ENCODE measurements at places on chromosomes 11 and 22.

DNA sequence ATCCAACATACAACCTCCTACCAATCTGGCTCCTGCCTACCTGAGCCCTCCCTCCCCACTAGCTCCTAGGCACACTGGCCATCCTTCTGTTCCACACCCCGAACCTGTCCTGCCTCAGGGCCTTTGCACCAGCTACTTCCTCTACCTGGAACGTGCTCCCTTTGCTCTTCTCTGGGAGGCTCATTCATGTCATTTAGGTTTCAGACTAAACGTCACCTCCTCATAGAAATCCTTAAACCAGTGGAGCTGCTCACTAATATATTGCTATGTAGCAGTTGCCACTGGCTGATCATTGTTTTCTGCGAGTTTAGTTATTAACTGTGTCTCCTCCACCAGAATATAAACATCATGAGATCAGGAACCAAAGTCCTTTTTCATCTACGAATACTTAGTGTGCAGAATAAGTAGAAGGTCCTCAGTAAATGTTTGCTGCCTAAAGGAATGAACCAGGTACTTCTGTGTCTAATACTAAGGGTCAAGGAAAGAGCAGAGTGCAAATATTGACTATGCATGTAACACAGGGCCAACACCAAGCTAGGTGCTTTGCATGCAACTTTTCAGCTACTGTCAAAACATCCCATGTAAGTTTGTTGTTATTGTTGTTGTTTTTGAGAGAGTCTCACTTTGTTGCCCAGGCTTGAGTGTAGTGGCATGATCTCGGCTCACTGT is 277.6 kb upstream of the SYN3 start:
- DNase-seq, result no peak

DNA sequence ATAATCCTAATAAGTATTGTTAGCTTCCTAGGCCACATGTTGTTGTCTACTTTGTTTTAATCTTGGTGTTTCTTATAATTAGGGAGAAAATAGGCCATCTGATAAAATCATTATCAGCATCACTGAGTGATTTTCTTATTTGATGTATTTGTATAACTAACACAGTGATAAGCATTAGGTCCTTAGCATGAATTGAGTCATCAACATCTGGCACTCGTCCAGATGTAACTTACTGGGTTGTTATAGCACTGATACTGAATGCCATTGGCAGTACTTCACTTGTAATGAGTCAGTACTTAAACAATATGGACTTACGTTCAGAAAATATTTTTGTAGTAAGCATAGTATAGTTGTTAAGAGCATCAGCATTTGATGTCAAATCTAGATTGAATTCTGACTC is 16.2 kb downstream of the API5 start:
- no peak for DNase-seq

DNA sequence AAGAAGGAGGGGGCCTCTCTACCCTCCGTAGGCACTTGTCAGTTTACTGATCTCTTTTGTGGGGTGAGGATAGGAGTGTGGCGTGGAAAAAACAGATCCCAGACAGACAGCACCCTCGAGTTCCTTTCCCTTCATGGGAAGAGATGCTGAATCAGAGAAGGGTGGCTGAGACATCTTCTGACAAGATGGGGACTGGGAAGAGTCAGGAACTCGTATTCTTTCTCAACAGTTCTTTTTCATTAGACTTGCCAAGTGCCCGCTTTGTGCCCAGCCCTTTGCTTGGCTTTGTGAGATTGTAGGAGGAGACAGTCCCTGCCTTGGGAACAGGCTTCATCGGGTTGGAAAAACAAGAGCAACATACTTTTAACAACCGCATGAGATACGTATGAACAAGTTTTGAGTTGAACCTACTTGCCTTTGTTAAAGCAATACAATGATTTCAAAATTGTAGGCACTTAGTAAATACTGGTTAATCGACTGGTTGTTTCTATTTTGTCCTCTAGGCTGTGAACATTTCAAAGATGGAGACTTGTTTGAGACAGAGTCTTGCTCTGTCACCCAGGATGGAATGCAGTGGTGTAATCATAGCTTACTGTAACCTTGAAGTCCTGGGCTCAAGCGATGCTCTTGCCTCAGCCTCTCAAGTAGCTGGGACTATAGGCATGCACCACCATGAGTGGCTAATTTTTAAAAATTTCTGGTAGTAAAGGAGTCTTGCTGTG is 1.1 kb downstream of the RRM1 start:
- peak; percentile 45 for DNase-seq

- DNase-seq, result no peak
Observed at GRCh38 chr11:132864811-132865576, 667.3 kb downstream of the OPCML start.

- DNase-seq, result no peak
Observed at GRCh38 chr11:8352876-8353505, 89.3 kb upstream of the LMO1 start.

- DNase-seq, result no peak
Observed at GRCh38 chr11:116364348-116364747, 408.4 kb downstream of the BUD13 start.

GRCh38 chr22:37281646-37282384 is 493 bp upstream of the CYTH4 start:
- no peak for DNase-seq

DNA sequence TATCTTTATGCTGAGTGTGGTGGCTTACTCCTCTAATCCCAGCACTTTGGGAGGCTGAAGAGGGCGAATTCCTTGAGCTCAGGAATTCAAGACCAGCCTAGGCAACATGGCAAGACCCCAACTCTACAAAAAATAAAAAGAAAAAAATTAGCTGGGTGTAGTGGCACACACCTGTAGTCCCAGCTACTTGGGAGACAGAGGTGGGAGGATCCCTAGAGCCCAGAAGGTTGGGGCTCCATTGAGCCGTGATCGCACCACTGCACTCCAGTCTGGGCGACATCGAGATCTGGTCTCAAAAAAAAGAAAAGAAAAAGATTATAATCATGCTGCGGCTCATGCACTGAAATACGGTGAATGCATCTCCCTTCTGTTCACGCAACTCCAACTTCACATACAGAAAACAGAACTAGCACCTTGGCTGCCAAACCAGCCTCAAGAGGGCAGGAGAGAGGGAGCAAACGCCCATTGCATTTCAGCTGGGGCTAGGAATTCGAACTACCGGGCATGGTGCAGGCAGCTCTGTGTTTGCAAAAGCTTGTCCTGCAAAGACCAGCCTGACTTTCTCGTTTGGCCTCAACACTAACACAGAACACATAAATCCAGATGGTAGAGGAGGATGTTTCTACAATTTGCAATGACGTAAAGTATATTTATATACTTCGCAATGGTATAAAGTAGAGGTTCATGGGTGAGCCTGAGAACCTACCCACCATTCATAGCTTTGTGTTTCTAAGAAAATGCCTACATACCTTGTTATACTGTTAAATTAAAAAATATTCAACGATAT is 6.3 kb upstream of the SYNGR1 start:
- peak; percentile 53 for DNase-seq

GRCh38 chr11:101321222-101321621 is 191.6 kb upstream of the PGR start:
- no peak for DNase-seq

- no peak for DNase-seq
Observed at GRCh38 chr22:28246397-28246796, 327.3 kb upstream of the PITPNB start.

DNA sequence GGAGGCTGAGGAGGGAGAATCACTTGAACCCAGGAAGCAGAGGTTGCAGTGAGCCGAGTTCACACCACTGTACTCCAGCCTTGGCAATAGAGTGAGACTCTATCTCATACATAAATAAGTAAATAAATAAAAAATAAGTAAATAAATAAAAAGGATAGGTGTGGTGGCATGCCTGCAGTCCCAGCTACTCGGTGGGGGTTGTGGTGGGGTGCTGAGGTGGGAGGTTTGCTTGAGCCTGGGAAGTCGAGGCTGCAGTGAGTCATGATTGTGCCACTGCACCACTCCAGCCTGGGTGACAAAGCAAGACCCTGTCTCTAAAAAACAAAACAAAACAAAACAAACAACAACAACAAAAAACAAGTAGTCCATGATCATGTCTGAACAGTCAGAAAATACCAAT is 3.1 kb downstream of the LARGE2 start:
- DNase-seq, result no peak

DNA sequence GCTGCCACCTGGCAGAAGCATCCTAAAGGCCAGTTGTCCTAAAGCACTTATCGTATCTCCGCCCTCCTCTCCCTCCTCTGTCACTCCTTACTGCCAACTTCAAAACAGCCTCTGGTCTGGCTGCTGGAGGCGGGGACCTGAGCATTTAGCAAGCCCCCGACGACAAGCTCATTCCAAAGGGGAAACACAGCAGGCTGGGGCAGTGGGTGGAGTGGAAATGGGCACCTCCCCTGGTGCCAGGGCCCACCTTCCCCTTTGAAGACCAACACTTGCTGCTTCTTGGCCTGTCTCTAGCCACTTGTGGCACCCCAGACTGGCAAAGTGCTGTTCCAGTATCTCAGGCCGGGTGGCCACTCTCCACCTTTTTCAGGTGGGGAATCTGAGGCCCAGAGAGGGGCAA is 3.6 kb downstream of the MAP3K11 start:
- DNase-seq, result no peak

DNA sequence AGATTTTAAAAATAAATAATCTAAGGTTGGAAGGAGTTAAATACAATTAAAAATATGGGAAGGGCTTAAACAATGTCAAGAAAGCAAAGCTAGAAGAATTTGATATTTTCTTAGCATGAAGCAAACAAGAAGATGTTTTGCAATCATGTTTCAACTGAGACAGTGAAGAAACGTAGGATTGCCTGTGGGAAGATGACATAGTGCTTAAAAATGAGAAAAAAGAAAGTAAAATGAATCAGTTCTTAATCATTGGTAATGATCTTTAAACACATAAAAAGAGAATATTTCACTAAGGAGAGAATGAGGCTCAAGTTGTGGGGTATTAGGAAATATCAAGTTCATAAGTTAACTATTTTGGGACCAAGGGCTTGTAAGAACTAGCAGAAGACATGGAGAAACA is 855.0 kb downstream of the METTL15 start:
- DNase-seq, result no peak

- peak; percentile 66 for DNase-seq
Observed at GRCh38 chr11:128522943-128523518, 64.3 kb downstream of the ETS1 start.

DNA sequence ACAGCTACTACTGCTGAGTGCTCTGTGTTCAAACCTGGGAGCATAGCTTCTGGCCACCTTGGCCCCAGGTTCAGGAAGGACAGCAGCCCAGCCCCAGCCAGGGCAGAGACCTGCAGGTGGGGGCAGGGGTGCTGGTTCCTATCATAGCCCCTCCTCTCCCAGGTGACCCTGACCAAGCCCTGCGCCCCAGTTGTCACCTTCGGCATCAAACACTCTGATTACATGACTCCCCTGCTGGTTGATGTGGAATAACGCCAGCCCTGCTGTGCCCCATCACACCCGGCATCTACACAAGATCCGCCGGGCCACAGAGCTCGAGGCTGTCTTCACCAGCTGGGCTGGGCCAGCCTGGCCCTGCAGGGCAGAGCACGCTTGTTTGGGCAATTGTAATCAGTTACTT is 6.9 kb downstream of the SCGB1C1 start:
- no peak for DNase-seq

DNA sequence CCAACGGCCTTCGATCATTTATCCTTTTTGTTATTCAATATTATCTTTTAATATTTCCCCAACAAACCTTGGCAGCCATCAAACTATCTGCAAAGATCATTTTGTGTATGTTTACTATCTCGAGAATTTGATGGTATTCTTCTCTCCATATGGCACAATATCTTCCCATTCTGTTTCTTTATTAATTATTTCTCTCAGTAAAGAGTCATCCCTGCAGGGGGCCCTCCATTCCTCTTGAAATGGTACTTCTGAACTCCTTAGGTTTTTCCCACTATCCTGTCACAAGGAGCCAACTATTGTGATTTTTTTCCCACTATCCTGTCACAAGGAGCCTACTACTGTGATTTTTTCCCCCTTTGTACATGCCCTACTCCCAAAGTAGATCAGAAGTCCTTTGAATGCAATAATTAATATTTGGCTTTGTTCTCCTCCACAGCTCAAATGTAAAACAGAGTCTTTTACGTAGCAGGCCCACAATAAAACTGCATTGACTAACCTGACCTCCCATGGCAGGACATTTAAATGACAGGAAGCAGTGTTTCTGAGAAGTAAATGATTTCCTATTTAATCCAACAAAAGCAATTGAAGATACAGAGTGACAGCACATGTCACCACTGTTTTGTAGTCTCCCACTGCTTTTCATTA is 43.3 kb downstream of the PDGFD start:
- DNase-seq, result no peak

DNA sequence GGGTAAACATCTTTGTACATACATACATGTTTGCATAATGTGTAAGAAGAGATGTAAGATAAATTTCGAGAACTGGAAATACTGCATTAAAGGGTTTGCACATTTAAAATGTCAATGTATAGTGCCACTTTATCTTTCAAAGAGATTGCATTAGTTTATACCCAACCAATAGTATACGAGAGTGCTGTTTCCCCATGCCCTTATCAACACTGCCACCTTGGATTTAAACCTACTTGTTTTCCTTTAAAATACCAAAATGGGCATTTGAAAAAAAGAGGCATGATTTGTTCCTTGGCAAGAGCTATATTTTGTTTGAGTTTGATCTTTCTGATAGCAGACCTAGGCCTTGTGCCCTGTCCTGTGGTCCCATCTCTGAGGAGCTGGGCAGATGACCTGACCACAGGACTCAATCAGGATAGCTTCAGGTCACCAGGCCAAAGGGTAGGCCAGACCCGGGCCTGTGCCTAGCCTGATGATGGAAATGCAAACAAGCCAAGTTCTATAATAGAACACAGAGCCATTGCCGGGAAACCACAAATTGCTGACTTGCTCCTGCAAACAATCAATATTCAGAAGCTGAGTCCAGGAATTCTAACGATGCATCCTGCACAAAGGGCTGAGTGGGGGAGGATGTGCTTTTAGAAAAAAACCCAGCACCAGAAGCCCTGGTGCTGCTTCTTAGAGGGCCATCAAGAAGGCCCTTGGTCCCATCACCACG is 16.9 kb upstream of the ALG8 start:
- DNase-seq, result no peak

GRCh38 chr11:27216270-27217149 is 146.5 kb downstream of the CCDC34 start:
- no peak for DNase-seq
